ENCODE measurements at places on chromosomes 11 and 22. TPM values are rescaled to one million over a fixed set of nuclear protein-coding genes. Genes with fewer than 3 reads are reported as not detected.

GRCh38 chr11:4118107-4118506 is 23.5 kb downstream of the RRM1 start:
- DNase-seq = no peak

DNA sequence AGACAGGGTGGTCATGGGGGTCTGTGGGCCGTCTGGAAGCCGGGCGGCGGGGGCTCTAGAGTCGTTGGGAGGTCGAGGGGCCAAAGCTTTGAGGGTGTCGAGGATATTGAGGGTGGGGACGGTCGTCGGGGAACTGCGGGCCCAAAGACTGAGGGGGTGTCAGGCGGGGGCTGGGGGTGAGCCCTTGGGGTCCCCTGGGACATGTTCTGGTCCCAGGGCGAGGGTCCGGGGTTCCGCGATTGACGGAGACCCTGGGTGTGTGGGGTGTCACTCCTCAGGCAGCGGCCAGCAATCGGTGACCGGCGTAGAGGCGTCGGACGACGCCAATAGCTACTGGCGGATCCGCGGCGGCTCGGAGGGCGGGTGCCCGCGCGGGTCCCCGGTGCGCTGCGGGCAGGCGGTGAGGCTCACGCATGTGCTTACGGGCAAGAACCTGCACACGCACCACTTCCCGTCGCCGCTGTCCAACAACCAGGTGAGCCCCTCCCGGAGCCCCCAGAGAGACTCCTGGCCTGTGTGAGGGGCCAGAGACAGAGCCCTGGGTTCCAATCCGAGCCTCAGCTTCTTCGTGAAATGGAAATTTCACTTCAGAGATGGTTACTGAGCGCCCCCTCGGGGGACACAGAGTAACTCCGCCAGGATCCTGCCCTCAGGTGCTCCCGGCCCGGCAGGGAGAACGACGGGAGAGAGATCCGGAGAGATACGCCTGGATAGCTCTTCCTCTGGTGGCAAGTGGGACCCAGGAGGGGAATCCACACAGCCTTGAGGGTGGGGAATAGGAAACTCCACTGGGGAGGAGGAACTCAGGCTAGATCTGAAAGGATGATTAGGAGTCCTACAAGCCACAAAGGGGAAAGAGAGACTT is 714 bp downstream of the SDF2L1 start:
- peak; percentile 62 for DNase-seq

The MUC2 gene
- total RNA-seq = not detected

GRCh38 chr11:71063129-71063528 is 189.2 kb downstream of the SHANK2 start:
- DNase-seq = no peak

GRCh38 chr11:93585758-93586157 is 42.6 kb upstream of the SMCO4 start:
- no peak for DNase-seq

GRCh38 chr22:41425660-41426365 is 20.8 kb downstream of the TOB2 start:
- no peak for DNase-seq

DNA sequence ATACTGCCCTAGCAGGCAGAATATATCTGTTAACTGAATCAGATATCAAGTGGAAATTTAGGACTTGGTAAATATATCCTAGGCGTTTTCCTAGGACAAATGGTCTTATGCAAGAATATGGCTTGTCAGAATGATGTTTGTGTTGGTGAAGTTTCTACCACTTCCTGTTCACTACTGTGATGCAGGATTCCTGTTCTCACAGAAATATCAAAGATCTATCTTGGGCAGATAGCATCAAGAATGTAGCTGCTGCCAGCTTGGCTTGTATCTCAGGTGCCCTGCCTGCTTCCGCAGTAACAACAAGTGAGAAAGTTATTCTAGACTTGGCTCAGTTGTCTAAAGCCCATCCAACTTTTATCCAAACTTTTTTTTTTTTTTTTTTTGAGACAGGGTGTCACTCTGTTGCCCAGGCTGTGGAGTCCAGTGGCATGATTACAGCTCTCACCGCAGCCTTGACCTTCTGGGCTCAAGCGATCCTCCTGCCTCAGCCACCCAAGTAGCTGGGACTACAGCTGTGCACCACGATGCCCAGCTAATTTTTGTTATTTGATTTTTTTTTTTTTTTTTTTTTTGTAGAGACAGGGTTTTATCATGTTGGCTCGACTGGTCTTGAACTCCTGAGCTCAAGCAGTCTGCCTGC is 61.3 kb downstream of the PPME1 start:
- no peak for DNase-seq

DNA sequence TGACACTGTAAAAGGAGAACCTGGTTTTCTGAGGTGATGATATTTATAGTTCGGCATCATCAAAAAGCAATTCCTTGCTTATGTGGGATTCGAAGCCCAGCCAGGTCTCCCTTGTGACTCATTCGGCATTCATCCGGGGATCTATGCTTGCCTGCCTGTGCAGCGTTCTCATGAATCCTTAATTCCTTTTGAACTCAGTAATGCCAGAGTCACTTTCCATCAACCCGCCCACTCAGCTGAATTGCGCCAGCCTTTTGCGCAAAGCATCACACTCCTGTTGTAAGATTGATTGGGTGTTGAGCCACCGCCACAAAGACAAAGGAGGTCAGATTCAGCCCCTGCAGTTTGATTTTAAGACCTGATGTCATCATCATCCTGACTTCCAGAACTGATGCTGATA is 128.6 kb downstream of the SLC17A6 start:
- no peak for DNase-seq

GRCh38 chr22:28703436-28703835 is 23.8 kb upstream of the TTC28 start:
- no peak for DNase-seq

Data from HepG2 (cell line).